T-helper 2 cell (primary cell): ENCODE measurements at places on chromosomes 11 and 22.

GRCh38 chr22:47842119-47842518 lies 1079.7 kb downstream of the TBC1D22A start:
- no peak for DNase-seq

DNA sequence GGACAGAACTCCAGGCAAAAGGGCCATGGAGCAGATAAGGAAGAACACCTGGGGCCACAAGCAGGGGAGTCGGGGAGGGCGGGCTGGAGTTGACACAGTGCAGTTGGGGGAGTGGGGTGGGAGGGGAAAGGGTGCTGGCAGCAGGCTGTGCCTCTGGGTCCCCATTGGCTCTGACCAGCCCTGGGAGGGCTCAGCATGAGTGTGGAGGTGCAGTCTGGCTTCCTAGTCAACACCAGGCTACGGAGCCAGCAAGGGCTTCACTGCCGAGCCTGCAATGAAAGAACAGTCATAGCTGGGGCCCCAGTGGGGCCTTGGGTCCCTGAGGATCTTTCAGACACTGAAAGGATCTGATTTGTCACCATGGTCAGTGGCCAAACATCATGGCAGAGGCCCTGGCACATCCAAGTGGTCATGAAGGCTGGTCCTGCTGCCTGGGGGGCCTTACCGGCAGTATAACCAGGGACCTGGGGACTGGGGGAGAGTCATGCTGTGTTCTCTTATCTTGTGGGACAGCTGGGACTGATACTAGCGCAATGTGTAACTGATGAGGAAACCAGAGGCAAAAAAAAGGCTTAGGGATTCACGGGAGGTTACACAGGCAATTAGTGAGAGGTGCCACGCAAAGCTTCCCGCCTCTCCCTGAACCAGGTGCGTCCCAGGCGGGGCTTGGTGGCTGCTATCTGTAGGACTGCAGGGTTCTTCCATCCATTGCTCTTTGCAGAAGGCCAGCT lies 11.6 kb downstream of the SLC37A2 start:
- no peak for DNase-seq

DNA sequence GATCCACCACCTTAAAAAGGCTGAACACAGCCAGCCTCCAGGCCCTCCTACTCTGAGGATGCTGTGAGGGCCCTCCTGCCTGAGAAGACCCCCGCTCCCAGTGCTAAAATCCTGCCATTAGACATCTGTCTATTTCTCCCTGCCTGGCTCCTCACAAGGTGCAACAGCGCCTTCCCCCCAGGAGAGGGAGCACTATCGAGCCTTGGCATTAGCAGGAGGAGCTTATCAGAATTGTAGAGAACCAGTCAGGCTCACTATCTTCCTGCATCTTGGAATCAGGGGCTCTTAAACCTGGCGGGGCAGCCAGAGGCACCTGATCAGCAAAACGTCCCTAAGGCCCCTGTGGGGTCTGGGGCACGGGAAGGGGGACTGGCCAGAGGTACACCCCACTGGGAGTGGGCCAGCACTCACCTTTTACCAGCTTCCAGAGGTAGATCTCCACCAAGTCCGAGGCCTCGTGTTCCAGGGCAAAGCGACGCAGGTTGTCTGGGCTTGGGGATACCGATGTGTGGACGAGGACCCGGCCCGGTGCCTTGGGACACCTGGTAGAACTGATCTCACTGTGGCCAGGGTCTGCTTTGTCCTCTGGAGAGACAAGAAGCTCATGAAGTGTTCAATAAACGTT lies 28.7 kb downstream of the CHRDL2 start:
- peak; percentile 43 for DNase-seq

GRCh38 chr11:6646576-6646917 lies 9.1 kb downstream of the DCHS1 start:
- no peak for DNase-seq

DNA sequence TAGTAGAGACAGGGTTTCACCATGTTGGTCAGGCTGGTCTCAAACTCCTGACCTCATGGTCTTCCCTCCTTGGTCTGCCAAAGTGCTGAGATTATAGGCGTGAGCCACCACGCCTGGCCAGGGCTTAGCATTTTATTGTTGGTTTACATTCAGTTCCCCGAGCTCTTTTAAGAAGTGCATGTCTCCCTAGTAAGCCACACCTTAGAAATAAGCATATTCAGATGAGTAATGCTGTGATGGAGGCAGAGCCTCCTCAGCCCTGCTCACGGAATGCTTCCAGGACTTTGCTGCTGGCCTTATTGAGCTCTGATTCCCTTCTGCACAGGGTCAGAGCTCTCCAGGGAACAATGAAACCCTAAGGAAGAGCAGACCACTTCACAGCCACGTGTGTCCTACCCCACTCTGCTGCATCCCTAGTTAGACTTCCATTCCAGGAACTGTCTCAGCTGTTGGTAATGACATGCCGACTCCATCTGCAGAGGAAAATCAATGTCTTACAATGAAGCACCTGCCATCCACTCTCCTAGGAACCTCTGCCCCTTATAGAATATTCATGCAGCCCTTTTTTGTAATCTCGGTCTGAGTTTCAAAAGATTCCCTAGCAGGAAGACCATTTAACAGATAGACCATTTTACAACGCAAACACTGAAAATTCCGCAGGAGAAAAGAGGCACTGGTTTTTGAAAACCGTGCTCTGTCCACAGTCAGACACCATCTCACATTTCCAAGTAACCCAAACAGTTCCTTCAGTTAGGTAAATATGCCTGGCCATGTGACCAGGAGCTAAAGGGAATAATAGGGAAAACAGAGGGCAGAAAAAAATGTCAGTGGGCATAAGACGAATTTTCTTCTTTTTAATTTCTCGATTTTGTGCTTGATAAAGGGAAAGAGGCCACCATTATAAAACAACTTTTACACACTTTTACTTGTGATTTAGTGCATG lies 1.7 kb upstream of the JAM3 start:
- no peak for DNase-seq
